Tibial nerve (tissue), 4 donors: ENCODE measurements at places on chromosomes 5 and 9. TPM values are rescaled to one million over a fixed set of nuclear protein-coding genes. Genes with fewer than 3 reads are reported as not detected.

The SLC34A3 gene
- not detected for total RNA-seq

The KIF4B gene
- not detected for total RNA-seq

The FRRS1L gene
- total RNA-seq: 1.7 TPM

The ASPN gene
- 7.5 TPM for total RNA-seq

DNA sequence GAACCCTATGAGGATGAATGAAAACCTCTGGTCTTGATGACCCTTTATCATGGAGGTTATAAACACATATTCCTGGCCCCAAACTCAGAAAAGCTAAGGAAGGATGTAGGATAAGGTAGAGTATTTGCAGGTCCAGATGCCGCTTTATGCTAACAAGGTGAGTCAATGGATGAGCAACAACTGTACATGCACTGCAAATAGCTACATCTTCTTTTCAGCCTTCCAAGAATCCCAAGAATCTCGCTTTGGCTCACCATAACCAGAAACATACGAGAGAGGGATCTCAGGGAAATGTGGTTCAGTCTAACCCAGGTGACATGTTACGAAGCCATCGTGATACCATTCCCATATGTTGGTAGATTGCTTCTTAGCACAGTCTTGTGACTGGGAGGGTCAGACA is 152.3 kb upstream of the ANKH start:
- H3K27ac ChIP-seq: no peak overlapping the region
- H3K27me3 ChIP-seq: no peaks in the 10 kb centered on the region
- H3K36me3 ChIP-seq: no peaks in the 10 kb centered on the region
- DNase-seq: no peak
- no peak overlapping the region for H3K4me3 ChIP-seq

- DNase-seq: no peak
- peaks cover 3% of the 10 kb centered on the region for H3K4me1 ChIP-seq
- no peak overlapping the region for H3K27ac ChIP-seq
- no peak overlapping the region for H3K4me3 ChIP-seq
- H3K27me3 ChIP-seq: no peaks in the 10 kb centered on the region
Observed at GRCh38 chr9:3008091-3008490, 164.2 kb upstream of the PUM3 start.

DNA sequence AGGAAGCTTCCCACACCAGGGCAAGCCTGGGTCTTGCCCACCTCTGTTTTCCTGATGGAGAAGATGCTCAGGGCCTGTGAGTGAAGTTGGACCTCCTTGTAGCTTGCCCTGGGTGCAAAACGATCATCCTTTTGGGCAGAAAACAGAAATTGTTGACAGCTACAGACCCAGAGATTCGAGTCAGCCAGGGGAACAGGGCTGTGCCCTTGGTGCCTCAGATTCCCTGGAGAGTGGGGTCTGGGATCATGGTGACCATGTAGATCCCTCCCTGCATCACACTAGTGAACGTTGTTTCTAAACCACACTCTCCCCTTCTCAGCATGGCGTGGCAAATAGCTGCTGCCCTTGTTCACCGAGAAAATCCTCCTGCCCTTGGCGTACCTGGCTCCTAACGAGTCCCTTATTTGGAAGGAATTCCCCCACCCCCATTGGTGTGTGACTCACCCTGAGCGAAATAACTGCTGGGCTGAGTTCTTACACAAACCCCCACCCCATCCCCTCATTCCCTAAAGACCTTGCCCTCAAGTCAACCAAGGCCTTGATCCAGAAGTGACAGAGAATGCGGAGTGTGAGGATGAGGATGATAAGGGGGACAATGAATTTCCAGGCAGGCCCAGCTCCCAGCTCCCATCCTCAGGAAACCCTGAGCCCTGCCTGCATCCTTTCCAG is 1.1 kb upstream of the DCANP1 start:
- peaks cover 3% of the 10 kb centered on the region for H3K4me1 ChIP-seq
- no peaks in the 10 kb centered on the region for H3K27me3 ChIP-seq
- DNase-seq: no peak
- no peaks in the 10 kb centered on the region for H3K36me3 ChIP-seq
- no peak overlapping the region for H3K4me3 ChIP-seq
- H3K27ac ChIP-seq: no peak overlapping the region

- no peaks in the 10 kb centered on the region for H3K4me1 ChIP-seq
- no peak overlapping the region for H3K27ac ChIP-seq
- no peak for DNase-seq
- no peaks in the 10 kb centered on the region for H3K27me3 ChIP-seq
- H3K4me3 ChIP-seq: no peak overlapping the region
Observed at GRCh38 chr9:91028166-91028827, 226.7 kb downstream of the SYK start.

DNA sequence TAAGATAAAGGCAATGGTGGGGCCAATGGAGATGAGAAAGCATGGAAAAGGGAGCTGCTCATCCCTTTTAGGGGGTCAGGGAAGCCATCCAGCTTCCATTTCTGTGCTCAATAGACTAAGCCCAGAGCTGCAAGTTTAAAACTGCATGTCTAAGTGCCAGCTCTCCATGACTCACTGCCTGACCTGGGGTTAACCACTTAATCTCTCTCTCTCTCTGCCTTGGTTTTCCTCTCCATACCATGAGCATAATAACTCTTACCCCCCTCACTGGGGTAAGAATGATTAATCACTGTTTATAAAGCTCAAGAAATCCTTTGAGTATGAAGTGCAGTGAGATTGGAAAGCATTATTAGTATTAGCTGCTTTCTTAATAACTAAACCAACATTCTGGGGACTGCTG is 1382.4 kb upstream of the WWC1 start:
- H3K36me3 ChIP-seq: no peaks in the 10 kb centered on the region
- DNase-seq: no peak
- H3K27ac ChIP-seq: no peak overlapping the region
- H3K4me1 ChIP-seq: no peaks in the 10 kb centered on the region

DNA sequence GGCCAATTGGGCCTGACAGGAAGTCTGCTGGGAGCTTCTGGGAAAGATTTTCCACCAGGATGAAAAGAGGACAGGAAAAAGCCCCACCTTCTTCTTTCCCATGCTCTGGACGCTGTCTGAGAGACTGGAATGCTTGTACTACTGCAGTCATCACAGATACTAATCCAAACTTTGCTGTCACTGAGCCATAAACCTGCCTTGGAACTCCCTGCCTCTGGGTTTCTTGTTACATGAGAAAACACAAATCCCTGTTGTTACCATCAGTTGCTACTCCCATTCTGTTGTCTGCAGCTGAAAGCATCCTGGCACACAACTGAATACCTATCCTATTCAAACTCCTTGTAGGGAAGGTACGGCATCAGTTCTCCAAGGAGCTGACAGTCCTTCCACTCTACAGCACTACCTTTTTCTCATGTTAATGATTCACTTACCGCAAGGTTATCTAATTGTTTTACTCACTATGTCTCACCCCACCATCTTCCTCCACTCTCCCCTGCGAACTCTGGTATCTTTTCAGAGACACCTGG is 167.5 kb downstream of the CDK5RAP2 start:
- no peak for DNase-seq
- no peaks in the 10 kb centered on the region for H3K27me3 ChIP-seq
- H3K36me3 ChIP-seq: peaks cover 80% of the 10 kb centered on the region
- H3K4me3 ChIP-seq: no peak overlapping the region

DNA sequence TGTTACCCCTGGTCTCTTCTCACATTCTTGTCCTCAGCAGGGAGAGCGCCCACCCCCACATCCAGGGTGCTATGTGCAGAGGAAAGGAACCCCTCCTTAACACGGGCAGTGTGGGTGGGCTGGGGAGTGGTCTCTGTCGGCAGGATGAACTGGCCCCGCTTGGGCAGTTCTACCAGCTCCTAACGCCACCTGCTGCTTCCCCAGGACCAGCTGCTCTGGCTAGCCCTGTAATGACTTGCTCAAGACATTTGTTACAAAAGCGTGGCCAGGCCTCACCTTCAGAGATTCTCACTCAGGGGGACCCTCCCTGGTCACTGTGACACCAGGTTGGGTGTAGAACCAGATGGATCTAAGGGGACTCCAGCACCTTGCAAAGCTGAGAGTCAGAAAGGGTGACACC is 82.4 kb downstream of the HMCN2 start:
- H3K4me1 ChIP-seq: peaks cover 17% of the 10 kb centered on the region
- H3K36me3 ChIP-seq: no peaks in the 10 kb centered on the region
- no peak overlapping the region for H3K27ac ChIP-seq
- no peak for DNase-seq
- H3K27me3 ChIP-seq: peaks cover 8% of the 10 kb centered on the region

DNA sequence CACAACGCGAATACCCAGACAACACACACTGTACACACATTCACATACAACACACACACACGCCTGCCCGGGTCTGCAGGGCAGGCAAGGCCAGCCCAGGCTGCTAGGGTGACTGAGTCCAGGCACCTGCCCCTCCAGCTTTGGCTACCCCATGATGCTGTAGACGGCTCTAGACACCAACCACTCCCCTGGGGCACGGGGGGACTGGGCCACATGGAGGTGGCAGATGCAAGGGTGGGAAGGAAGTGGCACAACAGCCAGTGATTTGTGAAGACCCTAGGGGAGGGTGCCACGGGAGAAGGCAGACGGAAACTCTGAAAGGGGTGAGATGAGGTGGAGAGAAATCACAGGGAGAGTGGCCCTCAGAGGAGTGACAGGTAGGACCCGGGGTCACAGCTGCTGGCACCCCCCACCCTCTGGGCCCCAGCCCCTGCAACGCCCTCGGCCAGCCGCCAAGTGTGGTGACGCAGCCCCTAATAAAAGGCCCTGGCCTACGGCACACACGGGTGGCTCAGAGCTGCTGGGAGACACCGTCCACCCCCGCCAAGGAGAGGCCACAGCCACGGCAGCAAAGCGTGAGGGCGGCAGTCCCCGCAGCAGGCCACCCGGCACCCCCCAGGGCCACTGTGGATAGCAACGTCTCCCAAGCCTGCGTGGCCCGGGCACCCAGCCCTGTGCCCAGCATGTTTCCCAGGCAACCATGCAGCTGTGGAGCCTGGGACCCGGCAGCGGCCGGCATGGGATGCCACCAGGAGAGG is 6.6 kb upstream of the CCDC187 start:
- H3K4me3 ChIP-seq: no peak overlapping the region
- no peak for DNase-seq
- H3K4me1 ChIP-seq: no peaks in the 10 kb centered on the region
- H3K27ac ChIP-seq: no peak overlapping the region
- no peaks in the 10 kb centered on the region for H3K36me3 ChIP-seq

- no peaks in the 10 kb centered on the region for H3K4me1 ChIP-seq
- no peak overlapping the region for H3K4me3 ChIP-seq
- H3K27ac ChIP-seq: no peak overlapping the region
- no peaks in the 10 kb centered on the region for H3K27me3 ChIP-seq
- no peak for DNase-seq
Observed at GRCh38 chr5:133343196-133343595, 269.1 kb downstream of the FSTL4 start.

- no peaks in the 10 kb centered on the region for H3K36me3 ChIP-seq
- no peak for DNase-seq
- no peak overlapping the region for H3K27ac ChIP-seq
- H3K27me3 ChIP-seq: no peaks in the 10 kb centered on the region
- H3K4me1 ChIP-seq: no peaks in the 10 kb centered on the region
- H3K4me3 ChIP-seq: no peak overlapping the region
Observed at GRCh38 chr9:132176338-132176737, 14.5 kb downstream of the NTNG2 start.

DNA sequence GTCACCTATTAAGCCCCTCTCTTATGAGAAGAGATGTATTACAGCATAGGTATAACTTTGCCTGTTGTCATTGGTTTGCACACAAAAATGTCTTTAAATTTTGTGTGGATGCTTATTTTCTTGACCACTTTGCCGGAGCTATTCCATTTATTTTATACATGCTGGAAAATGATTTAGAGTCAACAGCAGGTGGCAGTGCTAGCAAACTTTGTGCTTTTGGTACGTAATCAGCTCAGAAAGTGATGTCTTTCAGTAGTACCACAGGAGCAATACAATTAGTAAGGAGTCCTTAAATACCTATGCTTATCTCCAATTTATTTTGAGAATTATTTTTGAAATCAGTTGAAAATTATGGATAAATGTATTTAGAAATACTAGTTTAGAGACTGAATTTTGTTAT is 19.8 kb upstream of the NUDT12 start:
- no peaks in the 10 kb centered on the region for H3K4me1 ChIP-seq
- H3K4me3 ChIP-seq: no peak overlapping the region
- H3K27ac ChIP-seq: no peak overlapping the region
- H3K27me3 ChIP-seq: no peaks in the 10 kb centered on the region

DNA sequence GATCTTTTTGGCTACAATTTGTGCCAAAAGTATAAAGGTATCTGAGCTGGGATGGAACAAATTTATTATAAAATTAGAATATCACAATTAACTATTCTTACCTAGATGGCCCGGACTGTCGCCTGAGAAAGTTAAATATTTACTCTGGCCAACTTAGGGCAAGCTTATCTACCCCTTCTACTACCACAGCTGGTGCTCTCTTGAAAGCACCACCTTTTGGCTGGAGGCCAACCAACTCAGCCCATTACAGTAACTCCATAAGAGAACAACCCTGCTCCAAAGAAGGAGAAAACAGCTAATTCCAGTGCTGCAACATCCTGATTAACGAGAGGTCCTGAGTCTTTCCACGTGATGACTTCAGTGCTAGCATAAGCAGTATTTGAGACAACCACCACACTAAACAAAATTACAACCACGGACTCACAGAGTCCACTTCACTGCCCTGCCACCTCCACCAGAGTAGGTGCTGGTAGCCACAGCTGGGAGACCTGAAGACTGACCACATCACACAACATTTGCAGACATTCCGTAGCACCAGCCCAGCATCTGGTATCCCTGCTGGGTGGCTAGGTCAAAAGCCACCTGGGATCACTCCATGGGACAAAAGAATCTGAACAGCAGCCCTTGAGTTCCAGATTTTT is 43.2 kb downstream of the RGMB start:
- DNase-seq: no peak
- no peaks in the 10 kb centered on the region for H3K27me3 ChIP-seq
- H3K36me3 ChIP-seq: no peaks in the 10 kb centered on the region
- no peak overlapping the region for H3K4me3 ChIP-seq
- no peak overlapping the region for H3K27ac ChIP-seq

DNA sequence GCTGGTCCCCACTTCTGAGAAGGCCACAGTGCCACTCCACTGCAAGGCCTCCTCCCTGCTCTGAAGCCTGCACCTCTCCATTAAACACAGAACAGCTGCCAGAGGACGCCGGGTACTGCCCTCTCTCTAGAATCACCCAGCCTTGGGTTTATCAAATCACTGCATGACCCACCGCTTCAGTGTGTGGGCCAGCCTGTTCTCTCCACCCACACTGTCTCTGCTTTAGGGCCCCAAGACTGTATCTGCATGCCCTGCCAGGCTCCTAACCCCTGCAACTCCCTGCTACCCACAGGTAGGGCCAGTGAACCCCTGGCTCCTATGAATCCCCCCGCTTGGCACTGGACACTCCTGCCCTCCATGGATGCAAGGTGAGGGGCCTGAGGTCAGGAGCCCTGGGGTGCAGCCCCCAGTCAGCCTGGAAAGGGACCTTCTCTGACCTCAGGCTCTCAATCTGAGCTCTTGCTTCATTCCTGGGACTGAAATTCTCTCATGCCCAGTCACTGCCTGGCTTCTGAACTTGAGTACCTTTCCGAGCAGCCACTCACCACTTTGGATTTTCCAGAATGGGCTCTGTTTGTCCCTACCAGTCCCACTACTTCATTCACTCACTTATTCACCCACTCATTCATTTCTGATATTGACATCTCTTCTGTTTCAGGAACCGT is 206.3 kb downstream of the GABBR2 start:
- no peaks in the 10 kb centered on the region for H3K4me1 ChIP-seq
- H3K4me3 ChIP-seq: no peak overlapping the region
- no peaks in the 10 kb centered on the region for H3K27me3 ChIP-seq
- no peak overlapping the region for H3K27ac ChIP-seq
- H3K36me3 ChIP-seq: no peaks in the 10 kb centered on the region

- H3K27ac ChIP-seq: peak overlapping the region; percentile 64
- no peak overlapping the region for H3K4me3 ChIP-seq
- DNase-seq: no peak
- no peaks in the 10 kb centered on the region for H3K27me3 ChIP-seq
- peaks cover 73% of the 10 kb centered on the region for H3K36me3 ChIP-seq
- no peaks in the 10 kb centered on the region for H3K4me1 ChIP-seq
Observed at GRCh38 chr9:128940271-128940921, 7.0 kb downstream of the DOLK start.
